GM18507 (cell line): ENCODE measurements at places on chromosomes 1 and 21.

DNA sequence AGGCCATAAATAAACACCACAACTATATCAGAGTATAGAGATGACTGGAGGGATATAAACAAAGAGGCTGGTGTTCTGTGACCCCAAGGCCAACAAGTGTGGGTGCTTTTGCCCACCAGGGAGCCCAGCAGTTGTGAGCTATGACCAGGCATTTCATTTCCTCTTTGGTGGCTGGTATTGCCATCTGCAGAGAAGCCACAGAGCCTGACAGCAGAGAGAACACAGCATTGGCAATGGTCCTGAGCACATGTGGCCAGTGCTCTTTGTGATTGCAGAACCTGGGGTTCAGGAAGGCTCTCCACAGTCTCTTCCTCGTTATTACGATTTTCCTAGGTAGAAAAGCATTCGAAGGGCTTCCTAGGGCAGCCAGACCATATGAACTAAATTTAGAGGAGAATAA, 112.3 kb downstream of the TM2D1 start:
- DNase-seq = no peak

DNA sequence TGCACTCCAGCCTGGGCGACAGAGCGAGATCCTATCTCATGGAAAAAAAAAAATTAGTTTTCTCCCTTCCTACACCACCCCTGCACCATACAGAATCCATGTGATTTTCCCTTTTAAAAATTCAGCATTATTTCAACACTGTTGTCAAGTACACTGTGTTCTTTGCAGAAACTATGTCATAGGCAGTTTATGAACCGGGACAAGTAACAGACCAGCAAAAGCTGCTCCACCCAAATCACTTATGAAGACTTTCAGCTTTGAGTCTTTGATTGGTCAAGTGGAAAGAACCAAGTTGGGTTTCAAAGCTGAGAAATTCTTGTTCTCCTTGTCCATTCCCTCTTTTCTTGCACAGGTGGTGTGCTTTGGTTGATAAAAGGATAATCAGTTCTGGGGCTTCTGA, 173.0 kb downstream of the CDC7 start:
- no peak for DNase-seq

GRCh38 chr1:206802401-206802800, 30.1 kb upstream of the IL10 start:
- DNase-seq = no peak

DNA sequence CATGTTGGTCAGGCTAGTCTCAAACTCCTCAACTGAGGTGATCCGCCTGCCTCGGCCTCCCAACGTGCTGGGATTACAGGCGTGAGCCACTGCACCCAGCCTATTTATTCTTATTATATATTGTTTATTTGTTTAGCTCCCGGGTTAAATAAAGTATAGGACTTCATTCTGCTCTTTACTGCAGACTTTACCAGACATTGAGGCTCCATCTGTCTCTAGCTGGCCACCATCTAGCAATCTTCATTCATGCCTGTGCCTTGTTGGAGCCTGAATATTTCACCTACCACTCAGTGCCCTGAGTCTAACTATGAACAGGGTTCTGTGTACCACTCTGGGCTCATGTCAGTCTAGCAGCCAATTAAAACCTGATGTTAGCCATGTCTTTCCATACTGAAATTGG, 2.1 kb upstream of the DDAH1 start:
- DNase-seq = no peak

DNA sequence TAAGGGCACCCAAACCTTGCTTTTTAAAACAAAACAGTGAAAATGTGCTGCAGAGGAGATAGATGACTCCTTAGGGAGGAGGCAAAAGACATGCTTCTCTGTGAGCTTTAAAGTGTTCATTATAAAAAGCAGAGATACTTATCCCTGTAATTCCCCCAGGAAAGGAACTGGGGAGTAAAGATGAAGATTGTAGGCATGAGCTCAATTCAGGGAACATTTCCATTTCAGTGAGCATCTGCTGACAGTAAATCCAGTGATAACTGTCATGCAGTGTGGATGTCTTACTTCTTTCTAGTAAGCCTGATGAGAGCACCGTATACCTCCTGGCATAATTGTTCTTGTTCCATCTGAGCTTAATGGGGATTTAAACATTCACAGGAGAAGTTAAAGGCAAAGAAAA, 1296.5 kb downstream of the MRPL39 start:
- no peak for DNase-seq

GRCh38 chr1:94456736-94457135, 38.5 kb downstream of the ABCD3 start:
- no peak for DNase-seq

DNA sequence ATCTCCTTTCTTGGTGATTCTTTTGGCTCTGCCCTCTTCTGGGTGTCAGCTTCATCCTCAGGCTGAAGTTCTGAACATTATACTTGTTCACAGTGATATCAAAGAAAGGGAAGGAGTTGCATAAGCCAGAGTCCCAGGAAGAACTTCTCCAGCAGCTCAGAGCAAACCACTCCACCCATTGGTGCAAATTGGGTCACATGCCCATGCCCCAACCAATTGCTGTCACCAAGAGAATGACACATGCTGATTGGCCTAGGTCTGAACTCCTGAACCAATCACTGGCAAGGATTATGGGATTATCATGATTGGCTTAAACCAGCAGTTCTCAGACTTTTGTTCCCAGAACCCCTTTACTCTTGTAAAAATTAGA, 256.5 kb upstream of the TMEM51 start:
- no peak for DNase-seq

DNA sequence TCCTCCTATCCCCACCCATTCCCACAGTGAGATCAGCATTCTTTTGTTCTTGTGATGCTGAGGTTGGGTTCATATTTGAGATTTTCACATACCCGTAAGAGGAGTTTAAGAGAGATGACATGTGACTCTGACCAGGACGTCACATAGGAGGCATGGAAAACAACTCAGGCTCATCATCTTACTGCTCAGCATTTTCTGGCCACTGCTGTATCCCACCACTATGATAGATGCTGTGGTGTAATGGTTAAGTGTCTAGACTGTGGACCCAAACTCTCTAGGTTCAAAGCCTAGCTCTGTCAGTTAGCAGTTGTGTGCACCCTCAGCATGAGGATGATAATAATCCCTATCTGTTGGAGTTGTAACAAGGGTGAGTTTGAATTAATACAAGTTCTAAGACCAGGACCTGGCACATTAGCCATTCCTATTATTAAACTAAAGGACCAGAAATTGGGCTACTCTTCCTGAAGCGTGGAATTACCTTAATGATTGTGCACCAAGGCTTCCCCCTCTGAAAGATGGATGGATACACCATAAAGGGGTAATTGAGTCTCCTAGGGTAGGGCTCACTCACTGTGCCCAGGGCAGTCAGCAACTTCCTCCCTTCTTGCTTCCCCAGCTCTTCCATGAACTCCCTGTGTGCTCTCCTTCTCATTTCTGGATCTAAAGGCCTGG, 40.9 kb downstream of the LGR6 start:
- no peak for DNase-seq

DNA sequence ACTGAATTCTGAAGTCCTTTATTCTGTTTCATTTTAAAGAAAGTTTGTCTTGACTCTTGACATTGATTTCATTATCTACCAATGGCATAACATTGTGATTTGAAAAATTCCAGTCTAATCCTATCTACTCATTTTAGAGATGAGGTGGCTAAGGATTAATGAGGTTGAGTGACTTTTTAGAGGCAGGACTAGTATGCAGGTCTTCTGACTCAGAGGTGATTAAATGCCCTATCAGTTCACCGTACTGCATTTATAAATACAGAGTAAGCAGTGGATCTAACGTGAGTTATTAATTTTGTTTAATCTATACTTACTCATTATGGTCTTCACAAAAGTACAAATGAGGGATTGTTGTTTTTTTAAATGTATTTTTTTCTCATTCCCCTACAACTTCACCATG, 277.6 kb downstream of the PTBP2 start:
- DNase-seq = no peak

- DNase-seq = no peak
These were observed 2.4 kb upstream of the CCNL2 start for GRCh38 chr1:1401457-1402010.

DNA sequence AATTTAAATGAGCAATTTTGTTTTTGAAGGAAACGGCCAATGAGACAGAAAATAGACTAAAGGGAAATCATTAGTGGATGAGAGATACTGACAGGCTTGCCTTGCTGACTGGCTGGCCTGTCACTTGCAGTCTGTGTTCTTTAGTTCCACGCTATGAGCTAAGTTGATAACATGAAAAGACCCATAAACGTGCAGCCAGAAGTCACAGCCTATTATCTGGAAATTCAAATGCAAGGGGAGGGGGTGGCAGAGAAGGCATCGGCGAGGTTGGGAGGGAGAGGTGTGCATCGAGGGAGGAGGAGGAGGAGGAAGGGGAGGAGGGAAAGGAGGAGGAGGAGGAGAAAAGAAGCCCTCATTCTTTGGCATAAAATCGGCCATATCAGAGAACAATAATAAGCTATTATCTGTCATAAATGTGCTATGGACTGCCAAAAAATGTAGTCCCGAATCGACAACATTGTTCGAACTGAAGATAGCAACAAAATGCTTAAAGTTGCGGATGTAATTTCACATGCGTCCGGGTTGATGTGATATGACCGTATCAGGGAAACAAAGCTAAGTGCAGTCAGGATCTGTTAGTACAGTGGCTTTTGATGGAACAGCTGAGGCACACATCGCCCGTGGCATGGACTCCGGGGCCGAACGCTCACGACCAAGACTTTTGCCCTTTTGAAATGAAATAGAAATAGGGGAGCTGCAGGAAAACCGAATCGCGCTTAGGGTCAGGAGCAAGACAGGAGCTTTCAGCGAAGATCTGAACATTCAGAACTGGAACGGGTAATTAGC, 11.6 kb upstream of the BARHL2 start:
- no peak for DNase-seq

DNA sequence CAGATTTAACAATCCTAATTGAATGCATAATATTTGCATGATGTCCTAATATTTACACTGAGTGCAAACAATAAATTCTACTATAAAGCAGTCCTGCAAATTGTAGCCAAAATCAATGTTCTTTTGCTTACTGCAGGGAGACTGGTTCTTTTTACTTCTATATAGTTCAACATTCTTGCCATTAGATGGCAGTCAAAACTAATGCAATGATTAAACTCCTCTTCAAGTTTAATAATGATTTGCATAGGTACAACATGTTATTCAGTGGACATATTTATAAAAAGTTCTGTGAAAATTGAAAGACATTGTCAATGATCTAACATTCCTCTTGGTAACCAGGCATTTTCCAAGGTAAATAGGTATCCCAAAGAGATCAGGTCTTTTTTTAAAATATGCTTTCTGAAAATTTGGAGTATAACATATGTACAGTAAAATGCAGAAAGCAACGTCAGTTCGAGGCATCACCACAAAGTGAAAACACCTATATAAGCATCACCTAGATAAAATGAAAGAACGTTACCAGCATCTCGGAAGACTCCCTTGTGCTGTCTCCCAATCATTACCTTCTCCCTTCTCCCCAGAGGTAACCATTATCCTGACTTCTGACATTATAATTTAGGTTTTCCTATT, 9.8 kb upstream of the FNBP1L start:
- no peak for DNase-seq

DNA sequence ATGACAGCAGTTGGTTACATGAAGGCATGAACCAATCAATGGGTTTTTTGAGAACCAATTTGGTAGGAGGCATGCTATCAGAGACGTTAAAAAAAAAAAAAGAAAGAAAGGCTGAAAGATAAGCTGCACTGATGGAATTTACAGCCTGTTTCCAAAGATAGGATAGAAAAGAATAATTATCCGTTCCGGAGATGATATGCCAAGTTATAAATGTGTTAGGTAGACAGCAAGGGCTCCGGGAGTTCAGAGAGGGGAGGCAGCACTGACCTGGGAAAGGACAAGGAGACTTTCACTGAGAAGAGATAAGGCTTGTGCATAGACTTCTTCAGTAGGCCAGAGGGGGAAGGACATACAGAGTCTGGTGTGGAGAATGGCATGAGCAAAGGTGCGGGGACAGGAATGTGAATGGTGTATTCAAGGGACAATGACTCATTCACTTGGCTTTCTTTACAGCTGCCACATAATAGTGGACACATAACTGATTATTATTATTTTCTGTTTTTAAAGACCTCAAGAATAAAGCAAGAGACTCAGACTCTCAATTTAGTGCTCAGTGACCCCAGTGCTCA, 24.8 kb upstream of the ACBD6 start:
- no peak for DNase-seq

- DNase-seq = no peak
These were observed 111.0 kb downstream of the TRABD2B start for GRCh38 chr1:47886141-47886540.

- no peak for DNase-seq
These were observed 7.6 kb upstream of the AADACL4 start for GRCh38 chr1:12636098-12636950.

DNA sequence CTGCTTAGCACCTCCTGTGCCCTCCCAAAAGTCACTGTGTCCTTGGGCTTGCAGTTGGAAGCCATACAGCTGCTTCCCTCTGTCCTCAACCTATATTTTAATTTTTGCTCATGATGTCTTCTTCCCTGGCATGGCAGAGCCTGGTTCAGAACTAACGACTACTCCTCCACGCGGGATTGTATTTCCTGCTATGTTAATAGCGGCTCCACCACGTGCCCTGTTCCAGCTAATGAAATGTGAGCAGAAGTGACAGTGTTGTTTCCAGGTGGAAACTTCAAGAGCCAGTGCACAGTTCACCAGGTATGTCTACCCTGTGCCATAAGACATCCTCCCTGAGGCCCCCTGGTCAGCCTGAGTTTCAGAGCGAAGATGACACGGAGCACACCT, 52.1 kb downstream of the DHRS3 start:
- no peak for DNase-seq

DNA sequence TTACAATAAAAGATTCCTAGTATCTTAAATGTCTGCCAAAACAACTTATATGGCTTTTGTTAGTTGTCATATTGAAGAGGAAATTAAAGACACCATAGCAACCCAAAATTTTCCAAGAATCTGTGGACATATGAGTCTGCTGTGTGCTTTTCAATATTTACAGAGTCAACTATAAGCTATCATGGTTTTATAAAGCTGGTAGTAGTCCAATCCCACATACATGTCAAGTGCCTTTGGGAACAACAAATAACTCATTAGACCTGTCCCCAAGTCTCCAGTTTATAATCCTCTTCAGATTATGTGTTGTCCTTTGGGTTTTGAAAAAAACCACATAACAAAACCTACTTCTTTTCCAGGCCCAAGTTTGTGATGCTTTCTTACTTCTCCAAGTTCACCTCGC, 293.8 kb upstream of the USP25 start:
- no peak for DNase-seq

DNA sequence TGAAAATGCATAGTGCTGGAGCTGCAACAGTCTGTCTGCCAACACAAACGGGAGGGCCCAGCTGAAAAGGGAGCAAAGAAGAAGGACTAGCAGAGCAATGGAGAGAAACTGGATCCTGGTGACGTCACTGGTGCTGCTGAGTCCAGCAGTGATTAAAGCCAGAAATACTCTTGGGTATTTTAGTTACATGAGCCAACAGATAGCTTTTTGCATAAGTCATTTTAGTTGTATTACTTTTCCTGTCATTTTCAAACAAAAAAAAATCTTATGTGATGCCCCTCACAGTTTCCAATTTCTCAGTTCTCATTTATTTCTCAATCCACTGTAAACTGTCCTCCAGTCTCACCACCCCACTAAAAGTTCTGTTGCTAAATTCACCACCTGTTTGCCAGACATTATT, 38.7 kb upstream of the NEK7 start:
- no peak for DNase-seq
